Thyroid gland (tissue), 4 donors: ENCODE measurements at places on chromosomes 12 and 14. TPM values are rescaled to one million over a fixed set of nuclear protein-coding genes. Genes with fewer than 3 reads are reported as not detected.

The MAP1LC3B2 gene
- total RNA-seq: not detected

GRCh38 chr12:124655698-124656516 is 88.5 kb upstream of the NCOR2 start:
- no peak overlapping the region for H3K4me3 ChIP-seq
- DNase-seq: peak; percentile 56
- no peaks in the 10 kb centered on the region for H3K27me3 ChIP-seq
- H3K36me3 ChIP-seq: no peaks in the 10 kb centered on the region
- peaks cover 3% of the 10 kb centered on the region for H3K4me1 ChIP-seq

DNA sequence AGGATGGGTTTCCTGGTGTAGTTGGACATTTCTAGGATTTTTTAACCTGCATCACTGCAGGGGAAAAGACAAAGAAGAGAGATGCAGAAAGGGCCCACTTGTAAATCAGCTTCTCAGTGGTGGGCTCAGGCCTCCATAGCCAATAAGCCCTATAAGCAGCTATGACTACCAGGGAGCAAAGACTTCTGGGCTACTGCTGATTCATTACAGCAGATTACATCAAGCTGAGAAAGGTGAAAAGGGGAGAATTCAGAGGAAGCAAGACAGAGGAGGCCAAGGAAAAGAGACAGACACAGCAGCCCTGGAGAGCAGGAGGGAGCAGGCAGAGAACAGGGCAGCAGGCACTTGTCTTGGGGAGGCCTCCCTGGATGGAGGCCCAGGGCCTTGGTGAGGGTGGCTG is 95.2 kb downstream of the KCNA5 start:
- no peak overlapping the region for H3K4me3 ChIP-seq
- no peaks in the 10 kb centered on the region for H3K27me3 ChIP-seq
- H3K36me3 ChIP-seq: no peaks in the 10 kb centered on the region
- DNase-seq: no peak
- H3K4me1 ChIP-seq: no peaks in the 10 kb centered on the region

GRCh38 chr14:35973770-35974169 is 147.6 kb downstream of the BRMS1L start:
- H3K4me3 ChIP-seq: no peak overlapping the region
- H3K36me3 ChIP-seq: no peaks in the 10 kb centered on the region
- H3K4me1 ChIP-seq: no peaks in the 10 kb centered on the region
- no peak overlapping the region for H3K27ac ChIP-seq
